ENCODE measurements at places on chromosomes 2 and 18. TPM values are rescaled to one million over a fixed set of nuclear protein-coding genes. Genes with fewer than 3 reads are reported as not detected.

LRRTM4 gene
- not detected for total RNA-seq

SLC9A4 gene
- not detected for total RNA-seq

SP140L gene
- 44.1 TPM for total RNA-seq

LYPD6B gene
- not detected for total RNA-seq

HJURP gene
- total RNA-seq, result 98.4 TPM

CTIF gene
- 5.8 TPM for total RNA-seq

DNA sequence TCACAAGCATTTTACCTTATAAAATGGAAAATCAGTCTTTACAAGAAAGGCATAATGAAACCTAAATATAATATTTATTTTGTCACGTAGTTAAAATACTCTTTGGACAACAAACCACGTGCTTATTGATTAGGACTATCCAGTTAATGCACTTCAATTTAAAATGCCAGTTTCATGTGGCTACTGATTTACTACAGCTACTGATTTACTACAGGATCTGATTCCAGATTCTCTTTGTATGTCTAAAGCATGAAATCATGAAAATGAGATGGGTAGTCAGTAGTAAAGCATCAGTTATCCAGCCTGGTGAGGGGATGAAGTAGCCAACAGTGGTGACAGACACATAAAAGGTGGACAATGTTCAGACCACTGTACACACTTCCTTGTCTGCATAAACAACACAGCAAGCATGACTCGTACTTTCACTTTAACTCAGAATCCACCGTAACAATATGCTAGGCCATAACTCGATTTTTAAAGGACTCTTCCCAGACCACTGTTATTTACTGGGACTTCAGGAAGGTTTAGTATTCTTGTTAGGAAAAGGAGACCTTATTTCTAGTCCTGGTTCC is 24.9 kb downstream of the ACAA2 start:
- DNase-seq, result no peak

DNA sequence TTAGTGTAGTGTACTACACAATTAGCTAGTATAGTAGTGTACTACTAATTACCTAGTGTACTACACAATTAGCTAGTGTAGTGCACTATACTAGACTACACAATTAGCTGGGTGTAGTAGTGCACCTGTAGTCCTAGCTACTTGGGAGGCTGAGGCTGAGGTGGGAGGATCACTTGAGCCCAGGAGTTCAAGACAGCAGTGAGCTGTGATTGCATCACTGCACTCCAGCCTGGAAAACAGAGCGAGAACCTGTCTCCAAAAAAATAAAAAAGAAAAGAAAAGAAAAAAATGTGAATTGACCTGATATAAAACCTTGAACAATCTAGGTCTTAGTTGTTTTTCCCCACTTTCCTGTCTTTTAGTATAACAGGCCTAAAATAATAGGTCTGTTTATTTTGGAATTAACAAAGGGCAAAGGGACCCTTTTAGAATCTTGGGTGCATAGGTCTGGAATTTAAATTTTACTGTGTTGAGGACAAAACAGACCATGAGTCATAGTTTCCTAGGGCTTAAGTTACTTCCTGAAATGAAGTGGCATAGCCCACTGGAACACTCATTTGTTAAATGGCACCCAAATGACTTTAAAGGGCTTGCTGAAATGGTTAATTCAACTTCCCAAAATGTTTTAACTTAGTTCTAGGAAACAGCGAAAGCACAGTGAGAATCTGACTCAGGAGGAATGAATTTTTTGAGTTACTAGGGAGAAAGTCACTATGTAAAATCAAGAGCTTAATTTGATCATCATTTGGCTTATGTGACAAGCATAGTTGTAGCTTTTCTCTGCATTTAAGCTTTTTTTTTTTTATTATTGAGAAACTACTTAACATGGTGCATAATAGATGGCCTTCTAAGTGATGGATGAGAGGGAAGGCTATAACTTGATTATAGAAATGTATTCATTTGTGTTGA is 50.7 kb upstream of the ARL5A start:
- no peak for DNase-seq

- no peak for DNase-seq
Observed at GRCh38 chr2:20557635-20558034, 93.3 kb downstream of the HS1BP3 start.

DNA sequence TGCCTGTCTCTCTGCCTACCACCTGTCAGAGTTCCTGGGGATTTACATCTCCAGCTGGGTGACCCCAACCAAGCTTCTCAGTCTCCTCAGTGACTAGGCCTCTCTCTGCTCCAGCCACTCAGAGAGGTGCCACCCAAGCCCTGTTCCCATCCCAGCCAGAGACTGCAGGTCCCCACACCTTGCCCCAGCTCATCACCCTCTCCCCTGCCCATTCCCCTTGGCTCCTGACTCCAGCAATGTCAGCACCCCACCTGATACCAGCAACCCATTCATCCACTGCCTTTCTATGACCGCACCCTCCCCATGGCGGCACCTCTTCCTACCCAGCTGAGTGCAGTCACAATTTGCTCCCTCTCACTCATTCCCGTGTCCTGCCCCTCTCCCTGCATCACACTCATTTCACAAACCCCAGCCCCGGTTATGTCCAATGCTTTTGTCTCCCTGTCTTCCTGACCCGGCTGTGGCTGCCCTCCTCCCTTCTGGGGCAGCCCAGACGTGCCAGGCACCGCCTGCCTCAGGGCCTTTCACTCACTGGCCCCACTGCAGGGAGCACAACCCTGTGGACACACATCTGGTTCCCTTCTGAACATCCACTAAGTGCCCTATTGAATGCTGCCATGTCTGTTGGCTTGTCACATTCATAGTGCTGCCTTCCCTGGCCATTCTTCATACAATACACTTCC is 494.8 kb upstream of the HS6ST1 start:
- no peak for DNase-seq

DNA sequence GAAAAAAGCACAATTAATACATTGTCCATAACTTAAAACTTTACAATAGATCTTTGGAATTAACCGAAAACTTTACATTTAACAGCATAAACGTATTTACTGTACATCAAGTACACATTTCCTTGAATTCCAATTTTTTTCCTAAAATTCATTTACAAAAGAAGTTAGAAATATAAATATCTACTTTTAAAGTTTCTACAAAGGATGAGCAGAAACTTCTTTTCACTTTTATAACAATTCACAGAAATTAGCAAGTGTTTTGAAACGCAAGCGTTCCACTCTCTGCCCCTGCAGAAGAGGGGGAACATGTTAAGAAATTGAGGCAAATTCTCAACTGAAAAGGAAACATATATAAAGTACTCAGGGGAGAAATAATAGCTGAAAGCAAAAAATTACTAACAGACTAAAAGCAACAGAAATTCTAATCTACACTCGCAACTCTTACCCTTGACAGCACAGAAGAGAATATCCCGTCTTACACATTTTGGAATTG is 1.5 kb downstream of the NFE2L2 start:
- DNase-seq, result no peak

DNA sequence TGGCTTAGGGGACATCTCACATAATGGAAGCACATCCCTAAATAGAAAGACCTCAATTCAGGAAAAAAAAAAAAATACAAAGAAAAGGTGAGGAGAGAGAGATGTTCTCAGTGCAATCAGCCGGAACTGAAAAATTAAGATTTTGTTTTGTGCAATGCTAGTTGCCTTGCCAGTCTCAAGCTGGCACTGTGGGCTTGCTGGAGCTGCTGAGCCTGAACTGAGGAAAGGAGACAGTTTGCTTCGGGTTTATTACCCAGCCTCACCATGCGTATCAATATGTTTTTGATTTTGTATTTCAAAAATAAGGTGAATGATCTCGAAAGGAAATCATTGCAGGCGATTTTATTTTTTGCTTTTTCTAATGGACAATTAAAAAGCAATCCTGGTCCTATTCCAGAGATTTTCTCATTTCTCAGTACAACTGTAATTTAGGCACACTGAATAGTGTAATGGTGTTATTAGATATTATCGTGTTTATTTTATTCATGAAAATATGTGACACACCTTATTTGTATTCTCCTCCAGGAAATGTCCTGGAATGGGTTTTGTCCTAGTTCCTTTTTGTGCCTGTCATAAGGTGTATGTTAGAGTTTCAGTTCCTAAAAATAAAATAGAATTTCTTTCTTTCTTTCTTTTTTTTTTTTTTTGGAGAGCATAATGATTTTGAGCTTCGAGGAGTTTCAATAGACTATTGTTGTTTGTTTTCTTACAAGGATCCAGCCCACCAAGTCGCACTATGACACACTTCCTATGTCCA is 72.8 kb upstream of the ZEB2 start:
- DNase-seq, result no peak

GRCh38 chr2:76469066-76469465 is 758.4 kb upstream of the GCFC2 start:
- no peak for DNase-seq

DNA sequence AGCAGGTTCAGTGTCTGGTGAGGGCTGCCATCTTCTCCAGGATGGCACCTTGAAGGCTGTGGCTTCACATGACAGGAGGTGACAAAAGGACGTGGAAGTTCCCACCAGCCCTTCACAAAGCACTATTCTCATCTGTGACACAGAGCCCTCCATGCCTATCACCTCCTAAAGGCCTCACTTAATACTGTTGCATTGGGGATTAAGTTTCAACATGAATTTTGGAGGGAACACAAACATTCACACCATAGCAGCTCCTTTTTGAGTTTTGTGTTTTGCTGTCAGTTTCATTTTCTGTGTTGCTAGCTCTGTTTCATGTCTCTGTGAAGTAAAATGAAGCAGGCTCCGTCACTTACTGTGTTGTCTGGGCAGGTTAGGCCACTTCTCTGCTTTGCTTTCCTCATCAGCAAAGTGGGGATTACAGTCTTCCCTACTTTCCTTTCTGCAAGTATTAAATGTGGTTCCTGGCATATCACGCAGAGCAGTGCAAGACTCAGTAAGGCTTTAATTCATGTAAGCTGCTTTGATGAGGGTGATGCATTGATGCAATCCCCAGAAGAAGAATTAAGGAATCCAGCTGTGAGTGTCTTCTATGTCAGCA is 31.6 kb downstream of the LIMS1 start:
- peak; percentile 34 for DNase-seq

GRCh38 chr2:156489750-156490465 is 53.7 kb downstream of the GPD2 start:
- DNase-seq, result no peak

DNA sequence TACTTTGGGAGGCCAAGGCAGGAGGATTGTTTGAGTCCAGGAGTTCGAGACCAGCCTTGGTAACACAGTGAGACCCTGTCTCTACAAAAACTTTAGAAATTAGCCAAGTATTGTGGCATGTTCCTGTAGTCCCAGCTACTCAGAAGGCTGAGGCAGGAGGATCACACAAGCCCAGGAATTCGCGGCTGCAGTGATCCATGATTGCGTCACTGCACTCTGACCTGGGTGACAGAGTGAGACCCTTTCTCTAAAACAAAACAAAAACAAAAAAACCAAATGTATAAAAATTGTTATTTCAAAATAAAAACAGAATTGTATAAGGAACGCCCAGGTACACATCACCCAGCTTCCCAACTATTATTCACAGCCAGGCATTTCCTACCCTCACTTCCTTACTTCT is 54.1 kb upstream of the GPR155 start:
- no peak for DNase-seq

DNA sequence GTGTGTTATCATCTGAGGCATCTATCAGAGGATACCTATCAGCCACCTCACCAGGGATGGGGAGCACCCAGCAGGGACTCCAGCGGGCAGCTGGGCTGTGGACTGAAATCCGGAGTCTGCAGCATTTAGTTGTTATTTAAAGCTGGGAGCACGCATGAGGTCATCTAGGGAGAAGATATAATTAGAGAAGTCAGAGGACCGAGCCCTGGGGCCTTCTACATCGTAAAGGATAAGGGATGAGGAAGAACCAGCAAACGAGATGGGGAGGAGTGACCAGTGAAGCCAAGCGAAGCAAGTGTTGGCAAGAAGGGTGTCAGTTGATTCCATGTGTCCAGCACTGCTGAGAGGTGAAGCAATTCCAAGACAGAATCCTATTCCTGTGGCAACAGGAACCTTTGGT is 70.3 kb downstream of the STEAP3 start:
- DNase-seq, result no peak

GRCh38 chr2:226183550-226183949 is 616.1 kb downstream of the IRS1 start:
- no peak for DNase-seq

GRCh38 chr18:55300936-55301531 is 287.0 kb downstream of the TCF4 start:
- DNase-seq, result no peak

DNA sequence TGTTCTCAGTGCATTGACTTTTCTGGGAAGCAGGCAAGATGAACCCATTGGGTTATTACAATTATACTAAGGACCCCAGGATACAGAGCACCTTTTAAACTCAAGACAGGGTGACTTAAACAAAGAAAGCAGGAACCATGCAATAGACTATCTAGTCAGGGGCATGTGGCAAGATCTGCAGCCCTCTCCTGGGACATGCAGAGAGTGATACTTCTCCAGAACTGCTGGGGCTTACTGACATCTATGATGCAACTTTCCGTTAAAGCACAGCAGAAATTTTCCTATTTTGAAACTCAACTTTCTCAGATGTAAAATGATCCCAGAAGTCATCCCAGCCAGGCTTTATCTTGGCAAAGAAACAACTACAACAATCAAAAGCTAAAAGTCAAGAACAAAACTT is 162.2 kb upstream of the HNMT start:
- DNase-seq, result no peak

DNA sequence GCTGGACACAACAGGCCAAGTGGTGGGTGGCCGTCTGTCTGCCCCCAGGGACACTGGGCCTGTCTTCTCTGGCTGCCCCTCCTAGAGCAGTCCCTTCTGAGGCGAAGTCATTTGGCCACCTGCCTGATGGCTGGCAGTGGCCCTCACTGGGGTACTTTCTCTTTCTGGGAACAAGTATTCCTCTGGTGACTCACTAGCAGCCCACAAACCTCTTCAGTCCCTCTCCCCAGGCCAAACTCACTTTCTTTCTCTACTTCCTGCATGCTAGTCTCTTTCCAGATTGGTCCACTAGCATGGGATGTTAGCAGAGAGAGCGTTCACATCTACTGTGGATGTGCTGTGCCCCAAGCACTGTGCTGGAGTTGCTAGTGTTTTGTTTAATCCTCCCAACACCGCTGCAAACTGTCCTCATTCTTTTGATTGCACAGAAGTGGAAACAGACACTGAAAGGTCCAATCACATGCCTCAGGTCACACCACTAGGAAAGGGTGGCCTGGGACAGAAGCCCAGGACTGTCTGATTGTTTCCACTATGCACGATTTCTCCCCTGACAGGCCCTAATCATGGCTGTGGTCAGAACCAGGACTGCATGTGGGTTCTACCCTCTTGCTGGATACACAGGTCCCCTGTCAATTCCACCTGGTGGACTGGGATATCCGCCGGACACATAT is 5.2 kb downstream of the DYSF start:
- no peak for DNase-seq

DNA sequence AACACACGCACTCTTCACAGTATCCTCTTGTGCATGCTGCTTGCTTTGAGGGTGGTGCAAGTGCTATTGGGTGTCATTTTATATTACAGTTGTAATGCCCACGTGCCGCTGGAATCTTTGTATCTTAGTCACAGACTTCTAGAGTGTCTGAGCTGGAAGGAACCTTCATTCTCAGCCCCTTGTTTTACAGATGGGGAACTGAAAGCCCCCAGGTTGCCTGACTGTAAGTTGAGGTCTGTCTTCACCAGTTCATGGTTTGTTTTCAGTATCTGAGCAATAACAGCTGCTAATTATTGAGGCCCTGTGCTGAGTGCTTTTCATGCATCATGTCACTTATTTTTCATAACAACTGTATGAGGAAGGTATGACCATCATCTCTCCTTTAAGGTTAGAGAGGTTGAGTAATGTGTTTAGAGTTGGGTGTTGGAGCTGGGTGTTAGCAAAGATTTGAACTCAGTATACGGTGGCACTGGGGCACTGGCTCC is 77.0 kb downstream of the PRKCE start:
- no peak for DNase-seq
